ENCODE measurements at places on chromosomes 7 and 10. TPM values are rescaled to one million over a fixed set of nuclear protein-coding genes. Genes with fewer than 3 reads are reported as not detected.

The MSMB gene
- polyA plus RNA-seq: 0.25 TPM

DNA sequence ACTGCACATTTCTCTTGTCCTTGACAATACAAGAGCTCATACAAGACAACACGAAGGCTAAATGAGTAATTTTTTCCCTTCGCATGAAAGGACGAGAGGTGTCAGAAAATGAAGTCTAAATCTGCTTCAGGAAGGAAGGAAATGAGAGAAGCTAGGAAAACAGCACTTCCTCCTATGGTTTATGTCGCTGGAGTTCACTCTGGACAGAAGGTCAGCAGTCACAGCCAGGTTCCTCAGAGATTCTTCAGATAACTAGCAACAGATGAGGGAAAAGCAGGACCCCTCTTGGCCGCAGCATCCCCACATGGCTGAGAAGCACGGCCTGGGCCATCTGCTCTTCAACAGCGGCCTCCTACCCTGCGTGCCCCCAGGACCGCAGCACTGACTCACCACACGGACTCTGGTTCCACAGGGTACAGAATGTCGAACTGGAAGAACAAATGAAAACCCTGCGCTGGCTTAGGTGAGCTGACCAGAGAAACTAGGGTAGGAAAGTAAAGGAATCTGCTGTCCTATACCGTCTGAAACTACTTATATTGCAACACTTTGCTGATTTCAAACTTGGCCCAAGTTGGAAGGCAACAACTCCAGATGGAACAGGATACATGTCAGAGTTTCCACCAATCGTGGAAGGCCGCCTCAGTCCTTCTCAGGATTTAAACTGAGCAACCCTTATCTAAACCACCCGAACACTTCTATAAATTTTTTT is 26.3 kb downstream of the DNMBP start:
- DNase-seq: no peak
- H3K27ac ChIP-seq: peak overlapping the region; percentile 32
- H3K4me1 ChIP-seq: peaks cover 6% of the 10 kb centered on the region
- H3K27me3 ChIP-seq: no peaks in the 10 kb centered on the region
- no peaks in the 10 kb centered on the region for H3K36me3 ChIP-seq

The OLAH gene
- not detected for polyA plus RNA-seq

The CLRN3 gene
- polyA plus RNA-seq: 121 TPM

- H3K27ac ChIP-seq: no peak overlapping the region
- no peak overlapping the region for H3K4me3 ChIP-seq
- no peaks in the 10 kb centered on the region for H3K27me3 ChIP-seq
- peaks cover 14% of the 10 kb centered on the region for H3K4me1 ChIP-seq
- peak; percentile 68 for DNase-seq
Measured at GRCh38 chr7:44565097-44565794, 8.5 kb downstream of the DDX56 start.

- no peak overlapping the region for H3K27ac ChIP-seq
- peaks cover 4% of the 10 kb centered on the region for H3K4me1 ChIP-seq
- no peak overlapping the region for H3K4me3 ChIP-seq
Measured at GRCh38 chr10:4034907-4035598, 250.0 kb upstream of the KLF6 start.

DNA sequence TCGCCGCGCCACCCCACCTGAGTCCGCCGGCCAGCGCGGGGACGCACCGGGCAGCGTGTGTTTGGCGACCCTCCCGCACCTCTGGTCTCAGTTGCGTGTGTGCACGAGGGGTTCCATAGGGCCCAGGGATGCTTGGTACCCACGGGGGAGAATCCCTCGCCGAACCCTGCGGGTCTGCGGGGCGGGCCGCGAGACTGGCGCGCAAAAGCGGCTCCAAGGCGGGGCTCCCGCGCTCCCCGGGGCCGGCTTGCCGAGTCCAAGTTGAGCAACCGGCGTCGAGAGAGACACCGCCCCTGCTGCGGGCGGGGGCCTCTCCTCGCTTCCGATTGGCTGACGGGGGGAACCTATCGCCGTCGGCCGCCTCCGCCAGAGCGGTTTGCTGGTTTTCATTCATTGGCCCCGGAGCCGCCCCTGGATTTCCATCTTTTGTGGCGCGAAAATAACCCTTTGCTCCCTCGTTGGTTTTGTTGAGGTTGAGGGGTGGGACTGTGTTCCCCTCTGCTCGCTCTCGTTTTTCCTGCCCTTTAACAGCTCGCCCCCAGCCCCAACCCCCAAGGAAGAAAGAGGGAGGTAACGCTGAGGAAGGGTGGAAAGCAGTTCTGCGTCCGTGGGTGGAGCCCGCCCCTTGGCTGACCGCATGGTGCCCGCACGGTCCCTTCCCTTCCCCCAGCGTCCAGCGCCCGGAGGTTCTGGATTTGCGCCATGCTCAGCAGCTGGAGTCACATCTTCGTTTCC is 4.0 kb upstream of the IGF2BP3 start:
- no peaks in the 10 kb centered on the region for H3K36me3 ChIP-seq
- peak; percentile 97 for DNase-seq
- H3K27me3 ChIP-seq: no peaks in the 10 kb centered on the region
- peaks cover 9% of the 10 kb centered on the region for H3K4me1 ChIP-seq
- H3K4me3 ChIP-seq: peak overlapping the region; percentile 63

- H3K36me3 ChIP-seq: no peaks in the 10 kb centered on the region
- no peak overlapping the region for H3K4me3 ChIP-seq
- H3K4me1 ChIP-seq: no peaks in the 10 kb centered on the region
- no peak overlapping the region for H3K27ac ChIP-seq
Measured at GRCh38 chr7:157876469-157877285, 539.9 kb downstream of the DNAJB6 start.

DNA sequence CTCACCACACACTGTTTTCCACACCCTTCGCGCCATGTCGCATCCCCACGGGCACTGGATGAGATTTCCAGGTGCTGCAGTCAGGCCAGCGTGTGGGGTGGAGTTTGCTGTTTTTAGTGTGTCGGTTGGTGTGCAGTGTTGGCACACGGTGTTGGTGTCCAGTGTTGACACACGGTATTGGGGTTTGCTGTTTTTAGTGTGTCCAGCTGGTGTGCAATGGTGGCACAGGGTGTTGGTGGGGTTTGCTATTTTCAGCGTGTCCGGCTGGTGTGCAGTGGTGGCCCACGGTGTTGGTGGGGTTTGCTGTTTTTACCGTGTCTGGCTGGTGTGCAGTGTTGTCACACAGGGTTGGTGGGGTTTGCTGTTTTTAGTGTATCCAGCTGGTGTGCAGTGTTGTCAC is 20.1 kb upstream of the PRKAR1B start:
- no peak overlapping the region for H3K27ac ChIP-seq
- H3K4me3 ChIP-seq: no peak overlapping the region
- H3K36me3 ChIP-seq: peaks cover 41% of the 10 kb centered on the region
- no peaks in the 10 kb centered on the region for H3K27me3 ChIP-seq

The OR9A4 gene
- not detected for polyA plus RNA-seq

DNA sequence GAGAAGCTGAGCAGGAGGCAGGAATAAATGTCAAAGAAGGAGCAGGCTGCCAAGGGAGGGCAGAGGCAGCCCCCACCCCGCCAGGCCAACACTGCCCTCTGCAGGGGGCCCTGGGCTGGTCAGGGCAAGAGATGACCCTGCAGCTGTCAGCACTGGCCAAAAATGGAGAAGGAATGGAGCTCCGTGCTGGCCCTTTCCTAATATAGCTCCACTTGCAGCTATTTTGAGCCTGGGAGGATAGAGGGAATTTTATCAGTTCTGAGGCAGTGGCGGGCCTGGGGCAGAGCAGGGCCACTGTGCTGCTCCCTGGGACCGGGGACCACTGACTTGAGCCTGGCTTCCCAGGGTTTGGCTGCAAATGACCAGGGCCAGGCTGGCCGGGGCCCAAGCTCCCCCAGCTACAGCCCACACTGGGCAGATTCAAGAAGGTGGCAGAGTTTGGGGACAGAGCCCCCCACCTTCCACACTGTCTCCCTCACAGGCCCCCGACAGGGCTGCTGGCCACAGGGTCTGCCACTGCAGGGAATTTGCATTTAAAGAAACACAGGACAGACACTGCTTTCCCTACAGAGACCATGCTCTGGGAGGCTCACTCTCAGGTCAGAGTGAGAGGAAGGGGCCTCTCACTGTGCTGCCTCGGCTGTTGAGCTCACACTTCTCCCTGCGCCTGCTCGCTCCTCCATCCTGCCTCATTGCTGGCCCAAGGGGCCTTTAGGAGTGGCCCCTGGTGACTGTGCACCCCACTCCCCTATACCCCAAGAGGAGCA is 16.2 kb downstream of the LDB3 start:
- no peak overlapping the region for H3K4me3 ChIP-seq
- peaks cover 4% of the 10 kb centered on the region for H3K27me3 ChIP-seq
- no peaks in the 10 kb centered on the region for H3K4me1 ChIP-seq

- H3K27me3 ChIP-seq: no peaks in the 10 kb centered on the region
- no peak overlapping the region for H3K27ac ChIP-seq
- H3K4me3 ChIP-seq: no peak overlapping the region
- no peaks in the 10 kb centered on the region for H3K4me1 ChIP-seq
- H3K36me3 ChIP-seq: peaks cover 15% of the 10 kb centered on the region
- no peak for DNase-seq
Measured at GRCh38 chr10:21756707-21757106, 222.7 kb downstream of the MLLT10 start.

The AGR2 gene
- polyA plus RNA-seq: 527 TPM

DNA sequence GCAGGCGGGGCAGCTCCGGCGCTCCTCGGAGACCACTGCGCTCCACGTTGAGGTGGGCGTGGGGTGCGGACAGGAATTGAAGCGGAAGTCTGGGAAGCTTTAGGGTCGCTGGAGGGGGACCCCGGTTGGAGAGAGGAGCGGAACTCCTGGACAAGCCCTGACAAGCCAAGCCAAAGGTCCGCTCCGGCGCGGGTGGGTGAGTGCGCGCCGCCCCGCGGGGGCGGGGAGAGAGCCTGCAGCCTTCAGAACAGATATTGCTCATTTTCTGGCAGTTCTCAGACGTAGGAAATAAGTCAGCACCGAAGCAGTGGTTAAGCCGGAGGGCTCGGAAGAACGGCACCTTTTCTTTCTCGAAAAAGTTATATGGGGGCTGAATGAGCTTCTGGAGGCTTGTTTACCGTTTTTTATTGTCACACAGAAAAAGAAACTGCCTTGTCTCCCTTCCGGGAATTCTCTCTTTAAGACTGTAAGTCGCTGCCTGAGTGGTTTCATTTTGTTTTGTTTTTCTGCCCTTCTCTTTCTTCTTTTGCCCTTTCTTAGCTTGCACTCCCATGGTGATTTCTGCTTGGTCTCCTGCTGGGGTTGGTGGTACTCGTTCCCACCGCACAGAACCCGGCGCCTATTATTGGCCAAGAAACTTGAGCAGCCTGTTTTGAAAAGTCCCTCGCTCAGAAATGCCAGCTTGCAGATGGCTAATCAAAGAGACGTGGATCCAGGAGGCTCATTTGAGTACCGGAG is 732 bp downstream of the FAS start:
- H3K4me3 ChIP-seq: peak overlapping the region; percentile 88
- no peaks in the 10 kb centered on the region for H3K27me3 ChIP-seq
- DNase-seq: peak; percentile 46
- no peaks in the 10 kb centered on the region for H3K4me1 ChIP-seq
- H3K36me3 ChIP-seq: no peaks in the 10 kb centered on the region

DNA sequence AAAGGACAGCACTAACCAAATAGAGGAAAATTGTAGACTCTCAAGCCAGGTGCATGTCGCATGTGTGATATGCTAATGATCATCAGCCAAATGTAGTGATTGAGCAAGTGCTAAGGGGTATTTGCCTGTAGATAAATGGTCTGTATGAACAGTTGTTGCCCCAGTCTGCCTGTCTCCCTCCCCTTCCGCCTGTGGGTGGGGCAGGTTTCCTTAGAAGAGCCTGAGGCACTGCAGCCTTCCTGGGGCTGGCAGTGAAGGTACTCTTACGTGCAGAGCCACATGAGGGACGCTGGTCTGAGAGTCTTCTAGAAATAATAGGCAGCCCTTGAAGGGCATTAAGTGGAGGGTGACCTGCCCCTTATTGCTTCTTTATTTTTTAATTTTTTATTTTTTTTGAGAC is 152.1 kb downstream of the SNX10 start:
- no peaks in the 10 kb centered on the region for H3K27me3 ChIP-seq
- no peak overlapping the region for H3K4me3 ChIP-seq
- H3K27ac ChIP-seq: no peak overlapping the region
- no peak for DNase-seq
- no peaks in the 10 kb centered on the region for H3K4me1 ChIP-seq

The IDI1 gene
- polyA plus RNA-seq: 66.5 TPM

DNA sequence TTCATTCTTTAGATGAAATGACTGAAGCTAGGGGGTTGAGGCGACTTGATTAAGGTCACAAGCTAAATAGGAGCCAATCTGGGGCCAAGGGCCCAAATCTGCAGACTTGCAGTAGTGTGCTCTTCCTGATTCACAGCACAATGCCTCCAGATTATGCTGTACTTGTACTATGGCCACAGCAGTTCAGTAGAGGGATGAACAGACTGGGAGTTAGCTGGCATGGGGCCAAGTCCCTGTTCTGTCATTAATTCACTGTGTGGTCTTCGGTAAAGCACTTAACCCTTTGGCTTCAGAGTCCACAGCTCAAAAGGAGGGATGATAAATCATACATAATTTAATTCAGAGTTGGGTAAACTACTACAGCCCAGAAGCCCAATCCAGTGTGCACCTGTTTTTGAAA is 196.8 kb downstream of the XPNPEP1 start:
- peaks cover 2% of the 10 kb centered on the region for H3K4me1 ChIP-seq
- H3K4me3 ChIP-seq: no peak overlapping the region
- no peaks in the 10 kb centered on the region for H3K36me3 ChIP-seq
- H3K27me3 ChIP-seq: no peaks in the 10 kb centered on the region

DNA sequence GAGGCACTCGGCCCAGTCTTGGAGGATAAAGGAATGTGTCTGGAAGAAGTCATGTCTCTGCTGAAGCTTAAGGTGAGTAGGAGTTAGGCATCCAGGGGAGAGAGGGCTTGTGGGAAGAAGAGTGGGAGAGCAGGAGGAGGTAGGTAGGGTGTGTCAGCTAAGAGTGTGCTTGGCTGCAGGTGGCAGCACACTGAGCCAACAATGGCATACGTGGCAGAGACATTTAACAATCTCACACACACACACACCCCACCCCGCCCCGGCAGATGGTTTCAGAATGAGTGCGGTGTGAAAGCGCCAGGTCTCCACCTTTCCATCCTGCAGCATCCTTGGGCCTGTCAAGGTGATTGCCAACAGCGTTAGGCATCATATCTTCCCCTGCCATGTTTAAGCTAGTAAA is 11.2 kb upstream of the ARPC1A start:
- H3K36me3 ChIP-seq: no peaks in the 10 kb centered on the region
- H3K4me3 ChIP-seq: no peak overlapping the region
- H3K27ac ChIP-seq: no peak overlapping the region
- no peaks in the 10 kb centered on the region for H3K27me3 ChIP-seq
- no peak for DNase-seq

The ASB10 gene
- polyA plus RNA-seq: not detected
